GM04503 (cell line): ENCODE measurements at places on chromosomes 16 and 17.

GRCh38 chr16:84179612-84180320 lies 7.1 kb downstream of the TAF1C start:
- no peak for DNase-seq

DNA sequence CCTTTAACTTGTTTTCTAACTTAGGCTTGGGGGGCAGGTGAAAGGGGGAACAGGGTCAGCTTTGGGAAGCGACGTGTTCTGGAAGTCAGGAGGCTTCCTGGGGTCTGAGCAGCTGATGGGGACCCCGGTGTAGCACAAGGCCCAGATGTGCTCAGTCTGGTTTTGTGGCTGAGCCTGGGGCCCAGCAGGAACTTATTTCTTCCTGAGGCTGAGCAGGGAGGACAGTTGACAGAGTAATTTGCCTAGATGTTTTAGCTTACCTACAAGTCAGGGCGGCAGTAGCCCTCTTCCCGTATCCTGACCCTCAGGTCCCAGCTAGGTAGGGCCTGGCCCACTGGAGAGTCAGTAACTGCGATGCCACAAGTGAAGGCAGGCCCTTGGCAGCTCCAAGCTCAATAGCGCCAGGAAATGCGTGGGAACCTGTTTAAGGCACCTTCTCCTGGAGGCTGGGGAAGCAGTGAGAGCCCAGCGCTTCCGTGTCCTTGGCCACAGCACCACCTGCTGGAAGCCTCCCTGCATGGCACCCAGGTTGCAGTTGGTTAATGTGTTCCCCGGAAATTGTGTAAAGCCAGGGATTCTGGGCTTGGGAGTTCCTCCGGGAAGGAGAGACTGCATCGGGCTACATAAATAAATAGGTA lies 5.2 kb downstream of the CCR7 start:
- peak; percentile 69 for DNase-seq

- no peak for DNase-seq
Measured at GRCh38 chr17:5869041-5869745, 201.0 kb upstream of the WSCD1 start.

- DNase-seq: no peak
Measured at GRCh38 chr16:52861614-52862022, 191.1 kb downstream of the CHD9NB start.

- peak; percentile 84 for DNase-seq
Measured at GRCh38 chr17:51056813-51057510, 63.7 kb downstream of the SPAG9 start.

DNA sequence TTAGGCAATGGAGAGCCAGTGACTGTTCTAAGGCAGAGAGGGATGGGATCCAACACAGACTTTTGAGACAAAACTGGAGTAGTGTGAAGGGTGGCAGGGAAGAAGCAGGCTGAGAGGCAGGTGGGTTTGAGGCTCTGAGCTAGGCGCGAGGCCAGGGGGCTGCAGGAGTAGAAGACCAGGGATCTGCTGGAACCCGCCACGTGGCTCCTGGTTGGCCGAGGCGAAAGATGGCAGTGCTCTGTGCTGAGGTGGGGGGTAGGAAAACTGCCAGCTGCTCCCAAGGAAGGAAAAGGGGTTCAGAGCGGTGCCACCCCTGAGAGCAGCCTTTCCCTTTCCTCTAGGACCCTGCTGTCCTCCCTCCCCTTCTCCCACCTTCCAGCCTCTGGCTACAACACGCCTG lies 5.6 kb downstream of the CD300LG start:
- no peak for DNase-seq

DNA sequence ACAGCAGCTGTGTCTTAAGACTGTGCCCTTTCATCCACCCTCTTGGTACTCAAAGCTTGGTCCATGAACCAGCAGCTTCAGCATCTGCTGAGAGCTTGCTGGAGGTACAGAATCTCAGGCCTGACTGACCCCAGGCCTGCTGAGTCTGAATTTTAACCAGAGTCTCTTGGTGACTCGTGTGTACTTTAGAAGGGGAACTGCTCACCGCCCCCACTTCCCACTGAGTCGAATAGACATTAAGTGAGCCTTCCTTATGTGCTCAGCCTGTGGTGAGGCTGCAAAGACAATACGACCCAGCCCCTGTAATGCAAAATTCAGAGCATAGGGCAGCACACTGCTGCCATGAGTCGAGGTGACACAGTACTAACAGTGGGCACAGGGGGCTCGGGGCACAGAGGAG lies 662.8 kb downstream of the WWOX start:
- DNase-seq: no peak

DNA sequence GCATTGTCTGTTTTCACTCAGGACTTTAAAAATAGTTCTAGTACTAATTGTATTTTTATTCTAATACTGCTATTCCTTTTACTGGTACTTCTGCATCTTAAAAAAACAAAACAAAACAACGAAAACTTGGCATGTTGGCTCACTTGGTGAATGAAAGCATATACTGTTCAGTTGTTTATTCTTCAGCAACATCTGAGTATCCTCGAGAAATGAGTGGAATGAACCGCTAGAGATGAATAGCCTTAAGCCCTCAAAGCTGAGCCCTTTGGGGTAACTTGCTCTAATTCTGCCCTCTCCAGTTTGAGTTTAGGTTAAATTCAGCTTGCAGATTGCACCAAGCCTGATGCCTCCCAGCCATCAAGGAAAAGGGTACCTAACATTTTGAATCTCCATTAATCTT lies 126.5 kb downstream of the WWOX start:
- DNase-seq: no peak

DNA sequence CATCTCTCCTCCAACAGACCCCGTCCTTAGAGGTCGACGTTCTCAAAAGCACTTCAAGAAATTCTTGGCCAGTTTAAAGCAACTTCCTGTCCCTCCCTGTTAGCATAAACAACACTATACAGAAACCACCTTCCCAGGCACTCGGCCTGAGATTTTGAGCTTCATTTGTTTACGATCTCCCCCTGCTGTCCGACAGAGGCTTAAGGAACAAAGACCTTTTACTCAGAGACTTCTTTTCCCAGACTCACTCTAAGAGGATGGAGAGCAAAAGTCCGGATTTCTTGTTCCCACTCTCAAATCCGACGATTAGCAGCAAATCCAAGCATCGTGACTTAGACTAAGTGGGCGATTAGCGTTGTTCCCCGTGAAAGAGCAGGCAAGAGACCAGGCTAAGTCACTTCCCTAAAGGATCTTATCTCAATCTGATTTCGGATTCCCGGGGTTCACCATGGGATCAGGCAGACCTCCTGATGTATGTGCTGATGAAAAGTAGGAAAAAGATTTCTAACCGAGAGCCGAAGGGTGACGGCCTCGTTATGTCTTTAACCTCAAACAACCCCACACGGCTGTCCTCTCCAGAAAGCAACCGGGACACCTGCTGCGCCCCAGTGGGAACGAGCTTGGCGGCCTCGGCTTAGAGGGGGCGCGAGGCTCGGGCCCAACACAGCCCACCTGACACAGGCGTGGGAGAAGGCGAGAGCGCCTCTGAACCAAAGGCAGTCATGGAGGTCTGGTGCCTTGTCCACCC lies 598 bp downstream of the INPP5K start:
- DNase-seq: peak; percentile 63

GRCh38 chr16:89166696-89167424 lies 4.7 kb upstream of the CDH15 start:
- no peak for DNase-seq

GRCh38 chr17:57442914-57443571 lies 186.7 kb downstream of the MSI2 start:
- DNase-seq: no peak

- DNase-seq: no peak
Measured at GRCh38 chr17:82592767-82593589, 55.3 kb downstream of the WDR45B start.

DNA sequence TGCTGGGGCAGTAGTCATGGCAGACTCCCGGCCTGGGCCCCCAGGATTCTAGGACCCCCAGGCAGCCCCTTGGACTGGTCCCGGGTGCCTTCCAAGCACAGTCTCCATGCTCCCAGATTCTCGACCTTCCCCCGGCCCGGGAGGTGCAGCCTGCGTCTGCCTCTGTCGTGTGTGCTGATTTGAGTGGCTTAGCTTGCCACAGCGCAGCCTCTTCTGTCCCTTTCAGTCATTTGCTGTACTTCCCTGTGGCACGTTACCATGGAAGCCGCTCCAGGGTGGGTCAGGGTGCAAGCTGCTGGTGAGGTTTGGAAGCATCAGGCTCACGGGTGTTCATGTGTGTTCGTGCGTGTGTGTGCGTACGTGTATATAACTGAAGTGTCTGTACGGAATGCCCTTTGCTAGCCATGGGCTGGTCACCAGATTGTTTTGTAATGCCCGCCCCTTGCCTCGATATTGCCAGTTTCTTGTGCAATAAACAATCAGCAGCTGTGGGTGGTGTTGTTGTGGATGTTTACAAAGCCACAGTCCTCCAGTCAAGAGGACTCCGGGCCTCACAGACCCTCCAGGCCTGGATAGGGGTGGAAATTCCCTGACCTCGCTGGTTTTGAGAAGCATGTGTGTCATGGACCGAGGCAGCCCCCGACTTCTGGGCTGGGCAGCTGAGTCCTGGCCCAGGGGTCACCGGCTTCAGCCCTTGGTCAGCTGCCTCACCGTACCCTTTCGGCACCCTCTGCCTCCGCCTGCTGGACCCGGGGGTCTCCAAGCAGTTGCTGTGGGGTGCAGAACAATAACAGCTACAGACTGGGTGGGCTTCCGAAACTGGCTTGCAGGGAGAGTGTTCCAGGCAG lies 9.7 kb upstream of the CLEC18A start:
- no peak for DNase-seq

DNA sequence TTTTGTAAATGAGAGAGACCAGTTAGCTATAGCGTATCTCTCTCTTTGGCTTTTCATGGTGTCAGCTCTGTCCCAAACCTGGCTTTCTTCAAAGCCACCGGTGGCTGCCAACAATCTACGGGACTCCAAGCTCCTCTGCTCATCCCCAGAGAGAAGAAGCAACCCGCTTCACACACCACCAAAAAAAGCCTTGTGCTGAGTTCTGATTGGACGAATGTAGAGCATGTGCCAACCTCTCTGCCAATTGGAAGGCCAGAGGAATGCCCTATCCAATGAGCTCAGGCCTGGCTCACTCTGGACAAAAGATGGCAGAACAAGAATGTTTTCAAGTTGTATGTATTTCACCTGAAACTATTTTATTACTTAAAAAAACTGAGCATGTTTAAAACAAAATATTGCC lies 202.4 kb downstream of the C16orf95 start:
- DNase-seq: no peak

DNA sequence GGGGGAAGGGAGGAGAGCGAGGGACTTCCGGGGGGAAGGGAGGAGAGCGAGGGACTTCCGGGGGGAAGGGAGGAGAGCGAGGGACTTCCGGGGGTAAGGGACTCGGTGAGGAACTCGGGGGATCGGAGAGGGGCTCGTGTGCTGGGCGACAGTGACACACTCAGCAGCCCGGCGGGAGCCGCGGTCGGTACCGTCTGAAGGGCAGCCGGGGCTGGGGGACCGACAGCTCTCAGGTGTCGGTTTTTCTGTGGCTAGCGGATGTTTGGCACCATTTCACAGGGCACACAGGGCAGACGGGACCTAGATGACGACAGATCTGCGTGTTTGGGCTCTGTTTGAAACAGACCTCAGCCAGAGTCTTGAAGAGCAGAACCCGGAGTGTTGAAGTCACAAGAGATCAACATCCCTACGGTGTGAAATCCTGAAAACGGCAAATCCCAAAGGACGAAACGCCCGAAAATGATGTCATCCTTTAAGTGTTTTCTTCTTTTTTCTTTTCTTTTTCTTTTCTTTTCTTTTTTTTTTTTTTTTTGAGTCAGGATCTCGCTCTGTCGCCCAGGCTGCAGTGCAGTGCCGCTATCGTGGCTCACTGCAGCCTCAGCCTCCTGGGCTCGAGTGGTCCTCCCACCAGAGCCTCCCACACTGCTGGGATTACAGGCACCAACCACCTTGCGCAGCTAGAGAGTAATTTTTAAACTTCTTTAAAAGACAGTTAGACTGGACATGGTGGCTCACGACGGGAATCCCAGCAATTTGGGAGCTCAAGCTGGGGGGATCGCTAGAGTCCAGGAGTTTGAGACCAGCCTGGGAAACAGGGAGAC lies 23.9 kb downstream of the ZNF778 start:
- DNase-seq: peak; percentile 51

- no peak for DNase-seq
Measured at GRCh38 chr17:39118674-39119419, 32.6 kb downstream of the PLXDC1 start.

GRCh38 chr17:77802811-77803220 lies 155.7 kb upstream of the TNRC6C start:
- DNase-seq: no peak

- no peak for DNase-seq
Measured at GRCh38 chr16:85579923-85580580, 33.1 kb upstream of the GSE1 start.

- no peak for DNase-seq
Measured at GRCh38 chr16:67397812-67398545, 4.7 kb upstream of the TPPP3 start.

GRCh38 chr17:81582341-81582740 lies 30.2 kb upstream of the FAAP100 start:
- no peak for DNase-seq

DNA sequence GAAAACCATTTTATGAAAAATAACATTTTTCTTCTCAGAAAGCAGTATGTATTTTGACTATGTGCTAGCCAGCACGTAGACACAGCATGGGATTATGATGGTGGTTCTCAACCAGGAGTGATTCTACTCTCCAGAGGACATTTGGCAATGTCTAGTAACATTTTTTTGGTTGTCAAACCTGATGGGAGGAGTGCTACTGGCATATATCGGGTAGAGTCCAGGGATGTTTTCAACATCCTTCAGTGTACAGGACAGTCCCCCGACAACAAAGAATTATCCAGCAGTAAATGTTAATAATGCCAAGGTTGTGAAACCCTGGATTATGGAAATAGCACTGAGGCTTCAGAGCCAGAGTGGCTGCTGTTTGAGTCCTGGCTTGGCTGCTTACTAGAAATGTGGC lies 27.7 kb downstream of the AP2B1 start:
- DNase-seq: no peak

- no peak for DNase-seq
Measured at GRCh38 chr16:81531419-81531821, 86.8 kb downstream of the CMIP start.

- DNase-seq: no peak
Measured at GRCh38 chr16:54026456-54026855, 260.1 kb downstream of the IRX3 start.

- no peak for DNase-seq
Measured at GRCh38 chr17:64326030-64326419, 63.0 kb upstream of the TEX2 start.

GRCh38 chr16:66687906-66688625 lies 8.5 kb downstream of the CMTM4 start:
- no peak for DNase-seq

GRCh38 chr16:81618661-81619060 lies 160.4 kb upstream of the PLCG2 start:
- DNase-seq: no peak

- DNase-seq: no peak
Measured at GRCh38 chr16:2467528-2468232, 3.4 kb upstream of the NTN3 start.

DNA sequence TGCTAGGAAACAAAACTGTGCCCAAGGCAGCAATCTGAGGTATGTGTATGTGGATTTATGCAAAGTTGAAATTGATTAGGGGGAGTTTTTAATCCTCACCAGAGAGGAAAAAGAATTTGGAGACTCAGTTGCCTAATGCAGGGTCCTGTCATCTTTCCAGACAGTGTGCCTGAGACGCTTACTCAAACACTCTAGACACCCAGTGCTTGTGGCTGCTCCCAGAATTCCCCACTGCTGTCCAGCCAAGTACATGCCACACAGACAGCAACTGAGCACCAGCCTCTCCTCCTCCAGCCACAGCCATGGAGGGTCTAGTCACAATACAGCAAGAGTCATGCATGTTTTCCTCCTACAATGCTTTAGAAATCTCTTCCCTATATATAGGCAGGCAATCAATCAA lies 118.1 kb downstream of the HIC1 start:
- DNase-seq: no peak
